ENCODE measurements at places on chromosomes 1 and 21.

DNA sequence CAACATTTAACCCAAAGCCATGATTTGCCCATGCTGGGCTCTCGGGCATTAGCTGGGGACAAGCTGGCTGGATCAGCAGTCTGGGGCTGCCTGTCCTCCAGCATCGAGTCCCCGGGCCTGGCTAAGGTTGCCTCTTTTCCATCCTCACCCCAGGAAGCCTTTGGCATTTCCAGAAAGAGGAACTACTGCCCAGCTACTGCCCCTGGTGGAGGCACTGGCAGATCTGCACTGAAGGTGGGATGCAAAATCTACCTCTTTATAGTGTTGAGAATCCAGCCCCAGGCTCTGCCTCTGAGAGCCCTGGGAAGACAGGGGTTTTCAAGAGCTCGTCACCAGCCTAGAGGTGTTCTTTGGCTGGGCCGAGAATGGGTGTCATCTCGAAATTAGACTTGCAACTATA, 635.9 kb downstream of the MATN1 start:
- DNase-seq, result no peak

GRCh38 chr1:215484171-215484939, 82.7 kb upstream of the KCTD3 start:
- DNase-seq, result no peak

DNA sequence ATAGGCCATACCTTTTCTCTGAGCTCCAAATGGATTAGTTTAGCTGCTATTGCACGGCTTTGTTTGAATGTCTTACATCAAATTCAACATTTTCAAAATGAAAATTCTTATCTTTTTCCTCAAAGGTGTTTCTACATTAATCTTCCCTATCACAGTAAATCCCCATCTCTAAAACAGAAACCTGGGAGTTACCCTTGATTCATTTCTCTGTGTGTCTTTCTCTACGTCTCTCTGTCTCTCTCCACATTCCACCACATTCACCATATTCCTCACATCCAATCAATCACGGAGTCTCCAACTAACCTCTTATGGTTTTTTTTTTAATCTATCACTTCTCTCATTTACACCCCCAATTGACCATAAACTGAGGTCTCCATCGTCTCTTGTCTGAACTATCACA, 24.1 kb downstream of the PTGER3 start:
- DNase-seq, result no peak

- DNase-seq, result no peak
Observed at GRCh38 chr1:83515578-83516154, 483.3 kb downstream of the TTLL7 start.
